ENCODE measurements at places on chromosomes 1 and 21.

DNA sequence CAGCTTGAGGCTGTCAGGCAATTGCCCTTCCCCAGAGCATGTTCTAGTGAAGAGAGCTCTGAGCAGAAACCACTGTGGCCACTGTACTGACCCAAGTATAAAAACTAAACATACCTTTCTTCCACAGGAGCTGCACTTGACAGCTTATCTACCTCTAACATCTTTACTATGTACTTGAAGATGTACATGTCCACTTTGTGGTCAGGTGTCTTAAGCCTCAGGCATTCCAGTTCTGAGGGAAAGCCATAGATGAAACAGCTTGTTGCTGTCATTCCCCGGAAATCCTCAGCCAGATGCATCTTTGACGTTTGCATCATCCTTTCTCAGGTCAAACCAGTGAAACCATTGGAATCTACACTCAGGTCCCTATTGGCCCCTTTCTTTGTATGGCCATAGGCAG, 70.4 kb downstream of the CHRM3 start:
- no peak for DNase-seq

- DNase-seq: no peak
Measured at GRCh38 chr1:20494609-20495311, 8.8 kb upstream of the CAMK2N1 start.

DNA sequence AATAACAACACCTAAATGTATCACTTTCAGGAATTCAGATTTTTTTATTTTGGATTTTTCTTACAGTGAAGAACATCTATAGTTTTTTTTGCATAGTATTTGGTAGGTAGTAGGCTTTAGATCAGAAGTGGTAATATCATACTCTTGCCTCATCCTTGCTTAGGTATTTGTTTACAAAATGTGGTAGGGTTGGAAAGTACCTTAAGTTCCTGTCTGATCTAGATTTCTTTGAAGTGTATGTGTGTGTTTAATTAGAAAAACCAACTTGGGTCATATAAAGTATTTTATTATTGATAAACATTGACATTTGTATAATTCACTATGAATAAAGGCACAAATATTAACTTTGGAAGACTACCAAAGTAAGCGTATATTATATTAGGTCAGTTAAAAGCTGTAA, 85.3 kb upstream of the GPR88 start:
- no peak for DNase-seq

DNA sequence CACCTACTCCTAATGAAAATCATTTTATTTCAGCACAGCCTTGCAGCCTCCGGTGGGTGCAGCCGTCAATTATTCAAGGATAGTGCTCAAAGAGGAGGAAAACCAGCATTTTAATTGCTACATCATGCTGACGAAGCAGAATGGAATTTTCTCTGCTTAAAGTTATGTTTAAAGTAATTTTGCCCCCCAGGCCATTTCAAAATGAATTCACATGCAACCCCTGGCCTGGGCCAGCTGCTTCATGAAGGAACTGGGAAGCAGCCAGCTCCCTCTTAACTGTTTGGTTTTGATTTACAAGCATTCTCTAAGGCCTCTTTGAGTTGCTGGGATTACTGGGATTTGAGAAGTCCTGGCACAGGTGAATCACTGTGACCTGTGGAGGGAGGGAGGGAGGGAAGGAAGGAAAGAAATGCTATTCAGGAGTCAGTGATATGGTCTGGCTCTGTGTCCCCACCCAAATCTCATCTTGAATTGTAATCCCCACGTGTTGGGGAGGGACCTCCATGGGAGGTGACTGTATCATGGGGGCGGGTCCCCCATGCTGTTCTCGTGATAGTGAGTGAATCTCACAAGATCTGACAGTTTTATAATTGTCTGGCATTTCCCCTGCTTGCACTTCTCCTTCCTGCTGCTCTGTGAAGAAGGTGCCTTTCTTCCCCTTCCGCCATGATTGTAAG, 66.0 kb downstream of the PGBD5 start:
- DNase-seq: no peak

DNA sequence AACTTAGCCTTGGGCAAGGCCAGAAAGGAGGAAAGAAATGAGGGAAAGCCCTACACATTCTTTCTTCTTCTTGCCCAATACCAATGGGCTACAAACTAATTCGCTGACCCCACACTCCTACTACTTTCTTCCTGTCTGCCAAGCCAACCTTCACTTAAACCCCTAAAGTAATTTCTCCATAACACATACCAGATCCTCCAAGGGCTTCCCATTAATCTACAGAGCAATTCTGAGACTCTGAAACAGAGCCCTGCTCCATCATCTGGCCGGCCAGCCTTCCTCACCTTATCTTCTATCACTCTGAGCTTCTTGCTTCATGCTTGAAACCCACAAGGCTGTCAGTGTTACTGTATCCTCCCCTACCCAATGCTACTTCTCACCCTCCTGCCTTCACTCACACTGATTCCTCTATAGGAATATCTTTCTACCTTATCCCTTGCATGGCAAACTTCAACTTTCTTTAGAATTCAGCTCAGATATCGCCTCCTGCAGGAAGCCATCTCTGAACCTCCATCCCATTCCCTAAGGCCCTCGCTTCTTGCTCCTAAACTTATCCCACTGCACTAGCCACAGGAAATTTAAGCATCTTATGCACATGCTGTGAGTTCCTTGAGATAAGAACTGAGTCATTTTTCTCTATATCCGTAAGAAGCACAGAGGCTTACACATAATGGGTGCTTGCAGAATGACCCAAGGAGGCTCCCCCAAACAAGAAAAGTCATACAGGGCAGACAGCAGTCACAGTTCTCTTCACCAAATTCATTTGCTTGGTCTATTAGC, 81.9 kb downstream of the JAK1 start:
- DNase-seq: no peak

DNA sequence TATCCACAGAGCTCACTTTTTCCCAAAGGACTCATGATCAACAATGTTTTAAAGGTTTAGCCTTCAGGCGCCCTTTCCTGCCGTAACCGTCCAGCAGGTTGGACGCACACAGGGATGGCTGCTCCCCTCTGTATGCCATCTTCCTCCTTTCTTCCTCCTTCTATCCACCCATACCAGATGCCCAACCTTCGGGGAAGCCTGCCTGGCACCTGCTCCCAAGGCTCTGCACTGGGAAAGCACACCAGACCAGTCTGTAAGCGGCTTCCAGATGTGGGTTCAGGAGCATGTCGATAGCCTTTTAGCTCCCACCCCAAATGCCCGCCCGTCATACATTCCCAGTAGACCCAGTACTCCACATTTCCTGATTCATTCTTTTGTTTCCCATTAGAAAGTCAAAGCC, 52.9 kb downstream of the STUM start:
- no peak for DNase-seq

DNA sequence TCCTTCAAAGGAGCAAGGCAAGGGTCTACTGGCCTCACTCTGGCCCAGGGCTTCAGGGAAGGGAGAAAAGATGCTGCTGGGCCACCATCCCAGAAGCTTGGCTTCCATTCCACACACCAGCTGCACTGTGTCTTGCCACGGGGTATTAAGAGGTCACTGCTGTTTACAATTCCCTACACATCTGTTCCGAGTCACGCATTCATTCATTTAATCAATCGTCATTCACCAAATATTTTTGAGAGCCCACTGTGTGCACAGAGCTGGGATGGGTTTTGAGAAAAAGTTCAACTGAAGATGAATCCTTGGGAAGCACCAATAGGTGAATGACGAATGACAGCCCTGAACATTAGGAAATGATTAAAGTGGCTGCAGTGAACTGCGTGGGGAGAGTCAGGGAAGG, 101.7 kb downstream of the NAV1 start:
- no peak for DNase-seq

DNA sequence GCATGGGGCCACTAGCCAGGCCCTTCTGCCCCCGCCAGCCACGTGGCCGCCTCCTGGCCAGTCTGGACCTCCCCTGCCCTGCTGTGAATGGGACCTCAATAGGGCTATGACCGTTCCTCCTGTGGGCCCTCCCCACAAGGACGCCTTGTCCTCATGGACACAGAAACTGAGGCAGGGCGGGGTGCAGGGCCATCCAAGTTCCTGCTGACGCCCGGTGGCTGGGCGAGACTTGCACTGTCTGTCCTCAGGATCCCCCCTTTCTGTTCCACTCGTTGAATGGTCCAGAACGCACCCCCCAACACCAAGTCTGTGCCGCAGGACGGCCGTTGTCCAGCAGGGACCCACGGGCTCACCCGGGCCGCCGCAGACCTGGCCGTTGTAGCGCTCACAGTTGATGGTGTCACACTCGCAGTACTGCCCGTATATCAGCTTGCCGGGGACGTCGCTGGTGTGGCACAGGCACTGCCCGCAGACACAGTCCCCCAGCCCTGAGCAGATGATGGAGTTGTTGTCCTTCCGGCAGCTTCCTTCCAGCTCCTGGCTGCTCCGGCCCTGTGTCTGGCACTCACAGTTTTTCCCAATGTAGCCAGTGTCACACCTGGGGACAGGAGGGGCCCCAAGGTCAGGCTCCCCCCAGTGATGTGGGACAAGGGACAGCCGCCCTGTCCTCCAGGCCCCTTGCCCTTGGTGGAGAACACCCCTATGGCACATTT, 16.3 kb upstream of the PTTG1IP start:
- DNase-seq: no peak

DNA sequence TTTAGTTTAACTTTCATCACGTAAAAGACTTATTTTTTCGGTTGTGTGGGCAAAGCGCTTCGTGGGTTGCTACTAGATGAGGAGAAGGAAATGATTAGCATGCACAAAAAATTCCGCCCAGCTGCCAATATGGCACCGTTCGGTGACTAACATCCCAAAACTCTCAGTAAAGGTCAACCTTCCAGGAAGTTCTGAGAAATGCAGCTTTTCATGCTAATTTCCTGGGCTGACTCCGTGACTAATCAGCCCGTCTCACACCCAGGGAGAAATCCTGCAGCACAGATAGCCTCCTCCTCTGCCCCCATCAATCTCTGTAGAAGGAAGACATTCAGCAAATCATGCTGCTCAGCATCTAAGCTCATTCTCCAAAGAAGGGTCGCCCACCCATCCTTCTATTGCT, 34.1 kb downstream of the TMCO4 start:
- no peak for DNase-seq

- DNase-seq: no peak
Measured at GRCh38 chr1:63668298-63668697, 75.1 kb downstream of the PGM1 start.

- no peak for DNase-seq
Measured at GRCh38 chr1:168794057-168794456, 65.1 kb upstream of the DPT start.

- DNase-seq: no peak
Measured at GRCh38 chr1:163172596-163172995, 30.1 kb downstream of the RGS5 start.

DNA sequence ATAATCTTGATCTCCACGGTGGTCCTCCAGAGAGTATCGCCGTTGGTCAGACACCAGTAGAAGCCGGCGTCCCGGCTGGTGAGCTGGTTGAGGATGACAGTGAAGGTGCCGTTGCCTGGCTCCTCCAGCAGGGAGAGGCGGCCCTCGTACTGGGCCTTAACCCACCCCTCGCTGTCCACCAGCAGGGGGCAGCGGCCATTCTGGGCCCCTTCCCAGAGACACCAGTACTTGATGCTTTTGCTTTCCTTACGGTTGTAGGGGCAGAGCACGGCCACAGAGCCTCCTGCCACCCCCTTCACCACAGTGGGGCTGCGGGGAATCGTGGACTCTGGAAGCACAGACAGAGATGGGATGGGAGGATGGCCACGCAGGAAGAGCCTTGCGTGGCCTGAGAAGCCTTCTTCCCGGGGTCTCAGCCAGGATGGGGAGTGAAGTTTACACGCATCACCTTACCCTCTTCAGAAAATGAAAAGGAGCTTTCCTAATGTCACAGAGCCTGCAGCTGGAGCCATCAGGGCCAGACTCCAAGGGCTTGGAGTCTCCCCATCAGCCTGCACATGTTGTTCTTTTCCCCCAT, 10.7 kb downstream of the PIGR start:
- DNase-seq: no peak

DNA sequence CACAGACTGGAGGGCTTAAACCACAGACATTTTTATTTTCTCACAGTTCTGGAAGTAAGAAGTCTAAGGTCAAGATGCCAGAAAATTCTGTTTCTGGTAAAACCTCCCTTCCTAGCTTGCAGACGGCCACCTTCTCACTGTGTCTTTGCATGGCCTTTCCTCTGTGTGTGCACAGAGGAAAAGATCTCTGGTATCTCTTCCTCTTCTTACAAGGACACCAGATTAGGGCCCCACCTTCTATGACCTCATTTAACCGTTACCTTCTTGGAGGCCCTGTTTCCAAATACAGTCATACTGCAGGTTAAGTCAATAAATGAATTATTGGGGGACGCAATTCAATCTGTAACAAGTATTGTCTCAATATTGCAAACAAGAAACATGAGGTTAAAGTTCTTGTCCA, 63.0 kb upstream of the PRDX6 start:
- no peak for DNase-seq

- DNase-seq: no peak
Measured at GRCh38 chr1:110220324-110220723, 10.2 kb downstream of the KCNC4 start.

DNA sequence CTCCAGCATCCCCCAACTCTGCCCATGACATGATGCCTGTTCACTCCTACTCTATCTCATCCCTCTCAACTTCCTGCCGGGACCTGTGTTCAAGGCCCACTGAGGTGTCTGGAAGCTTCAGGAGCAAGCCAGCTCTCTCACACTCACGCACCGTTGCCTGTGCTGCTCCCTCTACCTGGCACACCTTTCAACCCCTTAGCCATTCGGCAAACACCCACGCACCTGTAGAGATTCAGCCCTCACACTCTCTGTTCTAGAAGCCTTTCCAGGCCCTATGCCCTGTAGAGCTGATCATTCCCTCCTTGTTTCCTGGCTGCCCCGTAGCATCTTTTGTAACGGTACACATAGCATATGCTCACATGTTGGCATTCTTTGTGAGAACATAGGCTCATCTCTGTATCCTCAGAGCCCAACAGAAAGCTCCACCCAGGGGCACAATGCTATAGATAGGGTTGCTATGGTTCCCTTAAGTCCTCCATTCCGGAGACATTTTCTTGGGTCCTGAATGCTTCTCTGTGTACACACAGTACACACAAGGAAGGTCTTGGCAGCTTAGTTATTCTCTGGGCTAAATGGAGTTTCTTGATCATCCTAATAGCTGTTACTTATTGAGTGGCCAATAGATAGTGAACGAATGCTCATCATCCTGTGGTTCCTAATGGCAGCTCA, 1.3 kb downstream of the C8B start:
- no peak for DNase-seq

- no peak for DNase-seq
Measured at GRCh38 chr1:55825461-55825860, 610.3 kb upstream of the USP24 start.

DNA sequence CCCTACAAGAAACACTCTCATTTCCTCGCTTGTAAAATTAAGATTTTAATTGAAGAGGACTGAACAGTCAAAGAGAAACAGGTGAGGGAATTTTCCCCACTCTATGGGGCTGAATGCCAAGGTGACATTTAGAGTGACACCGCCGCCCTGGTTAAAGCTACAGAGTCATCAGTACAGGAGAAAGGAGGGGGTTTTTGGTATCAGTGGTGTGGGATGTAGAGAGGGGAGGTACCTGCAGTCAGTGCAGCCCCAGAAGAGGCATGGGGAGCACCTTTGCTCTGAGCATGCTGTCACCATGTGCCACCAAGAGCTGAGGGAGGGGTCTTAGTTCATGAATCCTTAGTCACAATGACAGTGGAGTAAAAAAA, 2.8 kb downstream of the DIRAS3 start:
- no peak for DNase-seq

GRCh38 chr21:40235528-40235927, 368.3 kb downstream of the PCP4 start:
- DNase-seq: no peak

GRCh38 chr1:67285780-67286488, 21.7 kb upstream of the IL12RB2 start:
- no peak for DNase-seq

- peak; percentile 52 for DNase-seq
Measured at GRCh38 chr1:182616130-182617013, 12.2 kb upstream of the RGS16 start.

GRCh38 chr1:21902026-21903012, 34.8 kb downstream of the HSPG2 start:
- no peak for DNase-seq

All from stimulated activated CD8-positive, alpha-beta memory T cell treated with anti-CD3 and anti-CD28 coated beads, Interleukin-4, amount 100 ng/mL, for 4 hours (primary cell).